ENCODE measurements at places on chromosomes 4 and X. TPM values are rescaled to one million over a fixed set of nuclear protein-coding genes. Genes with fewer than 3 reads are reported as not detected.

DNA sequence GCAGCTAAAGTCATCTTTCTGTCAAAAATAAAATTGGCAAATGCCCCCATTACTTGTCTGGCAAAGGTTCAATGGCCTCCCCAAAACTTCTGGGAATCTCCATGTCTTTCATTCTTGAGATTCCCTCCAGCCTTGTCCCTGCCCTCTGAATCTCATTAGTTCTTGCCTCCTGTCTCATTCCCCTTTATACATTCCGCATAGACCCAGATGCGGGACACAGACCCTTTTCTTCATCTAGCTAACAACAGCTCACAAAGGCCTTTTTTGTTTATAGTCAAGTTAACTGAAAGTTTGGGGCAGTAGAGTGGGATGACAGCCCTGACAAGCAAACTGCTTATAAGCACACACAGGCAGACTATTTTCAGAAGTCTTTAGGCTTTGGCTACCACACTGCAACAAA, 306.1 kb upstream of the FAM241A start:
- no peak for DNase-seq

- no peak for DNase-seq
Observed at GRCh38 chrX:119411959-119412358, 12.8 kb downstream of the SLC25A43 start.

The SERTM2 gene
- not detected for total RNA-seq

The HPGD gene
- total RNA-seq, result 0.45 TPM

GRCh38 chr4:54709400-54709799, 51.6 kb downstream of the KIT start:
- DNase-seq, result peak; percentile 13

The MAGEA8 gene
- not detected for total RNA-seq

DNA sequence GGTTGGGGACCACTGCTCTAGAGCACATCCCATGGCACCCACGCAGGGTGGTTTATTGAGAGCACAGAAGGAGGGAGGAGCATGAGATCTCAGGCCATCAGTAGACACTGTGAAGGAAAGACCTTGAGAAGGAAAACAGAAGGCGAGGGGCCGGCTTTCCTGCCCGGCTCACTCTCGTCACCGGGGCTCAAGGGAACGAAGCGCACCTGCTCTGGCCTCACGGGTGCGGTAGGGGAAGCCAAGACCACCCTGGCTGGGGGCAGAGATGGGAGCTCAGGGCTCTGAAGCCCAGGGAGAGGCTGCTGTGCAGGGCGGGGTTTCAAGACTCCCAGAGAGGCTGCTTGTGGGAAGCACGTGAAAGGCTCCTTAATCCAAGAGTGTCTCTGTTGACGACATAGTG, 105.9 kb downstream of the TNIP2 start:
- no peak for DNase-seq

GRCh38 chr4:175277816-175278215, 359.7 kb downstream of the ADAM29 start:
- DNase-seq, result no peak

DNA sequence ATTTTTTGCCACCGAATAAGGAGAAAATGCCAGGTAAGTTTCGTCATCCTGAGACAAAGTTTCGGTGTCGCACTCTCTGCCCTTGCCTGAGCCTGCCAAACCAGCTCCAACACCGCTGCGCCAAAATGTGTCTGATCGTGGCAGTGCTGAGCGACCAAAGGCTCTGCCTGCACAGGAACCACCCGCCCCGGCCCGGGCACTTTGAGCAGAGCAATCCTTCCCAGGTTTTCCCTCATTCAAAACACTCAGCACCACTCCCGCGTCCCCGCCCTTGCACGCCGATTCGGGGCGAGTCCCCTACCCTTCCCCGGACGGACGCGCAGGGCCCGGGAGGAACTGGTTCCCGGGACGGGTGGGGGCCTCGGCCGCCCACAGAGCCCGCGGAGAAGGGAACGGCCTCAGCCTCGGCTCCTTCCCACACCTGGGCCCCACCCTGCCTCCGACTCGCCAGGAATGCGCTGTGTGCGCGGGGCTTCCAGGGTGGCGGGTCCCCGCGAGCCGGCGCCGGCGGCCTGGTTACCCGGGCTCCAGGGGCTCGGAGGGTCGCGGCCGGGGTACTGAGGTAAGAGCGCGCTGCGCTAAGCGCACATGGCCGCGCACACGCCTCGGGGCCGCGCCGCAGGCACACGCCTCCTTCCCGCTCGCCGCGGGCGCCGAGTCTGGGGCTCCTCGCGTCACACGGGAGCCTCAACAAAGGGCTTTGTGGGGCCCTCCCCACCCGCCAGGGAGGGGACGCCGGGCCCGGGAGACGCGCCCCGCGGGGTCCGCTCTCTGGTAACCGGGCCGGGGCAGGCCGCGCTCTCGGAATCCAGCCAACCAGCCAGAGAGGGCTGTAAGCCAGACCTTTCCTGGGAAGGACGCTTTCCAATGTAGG, at the start of gene C4orf36:
Gene C4orf36 (minus strand): TSS at position 661 of the 874 bp plus-strand sequence. CDS start 902 bp downstream, outside the sequence.
- peak; percentile 31 for DNase-seq

The ARAP2 gene
- total RNA-seq, result not detected

The AWAT2 gene
- total RNA-seq, result not detected

The ANK2 gene
- total RNA-seq, result 163 TPM

DNA sequence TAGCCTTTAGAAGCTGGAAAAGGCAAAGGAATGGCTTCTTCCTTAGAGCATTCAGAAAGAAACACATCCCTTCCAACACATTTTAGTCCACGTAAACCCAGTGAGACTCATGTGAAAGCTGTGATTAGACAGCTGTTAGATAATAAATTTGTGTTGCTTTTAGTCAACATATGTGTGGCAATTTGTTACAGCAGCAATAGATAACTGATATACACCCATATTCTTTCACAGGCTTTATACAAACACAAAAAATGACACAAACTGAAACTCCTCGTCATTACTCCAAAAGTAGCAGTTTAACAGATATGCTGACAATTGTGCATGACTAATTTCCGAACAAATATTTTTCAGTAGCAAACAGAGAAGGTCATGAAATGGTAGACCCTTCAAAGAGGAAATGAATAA, 65.3 kb downstream of the ANTXR2 start:
- DNase-seq, result no peak

DNA sequence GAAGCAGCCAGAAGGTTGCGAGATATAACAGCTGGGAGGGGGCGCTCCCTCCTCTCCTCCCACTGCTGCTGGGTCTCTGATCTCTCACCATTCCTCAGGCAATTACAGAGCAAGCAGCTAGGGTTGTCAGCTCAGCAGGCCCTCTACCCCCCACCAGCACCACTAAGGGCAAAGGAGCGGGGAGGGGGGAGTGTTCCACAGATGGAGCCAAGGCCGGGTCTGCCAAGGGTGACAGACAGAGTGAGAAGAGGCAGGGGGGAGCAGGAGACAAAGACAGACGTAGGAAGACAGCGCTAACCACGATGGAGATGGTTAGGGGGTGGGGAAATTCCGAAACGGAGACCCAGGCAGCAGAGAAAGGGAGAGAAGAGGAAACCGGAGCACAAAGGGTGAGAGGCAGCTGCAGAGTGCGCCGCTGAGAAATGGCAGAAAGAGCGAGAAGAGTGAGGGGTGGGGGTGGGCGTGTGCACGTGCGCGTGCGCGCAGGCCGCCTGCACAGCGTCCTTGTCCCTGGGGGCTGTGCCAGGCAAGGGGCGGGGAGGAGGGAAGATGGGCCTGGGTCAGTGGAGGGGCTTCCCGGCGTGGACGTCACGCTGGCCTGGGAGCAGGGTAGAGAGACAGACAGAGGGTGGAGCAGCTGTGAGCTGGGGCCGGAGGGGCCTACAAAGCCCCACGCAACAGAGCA, 6.9 kb downstream of the L1CAM start:
- no peak for DNase-seq

The GABRG1 gene
- not detected for total RNA-seq

DNA sequence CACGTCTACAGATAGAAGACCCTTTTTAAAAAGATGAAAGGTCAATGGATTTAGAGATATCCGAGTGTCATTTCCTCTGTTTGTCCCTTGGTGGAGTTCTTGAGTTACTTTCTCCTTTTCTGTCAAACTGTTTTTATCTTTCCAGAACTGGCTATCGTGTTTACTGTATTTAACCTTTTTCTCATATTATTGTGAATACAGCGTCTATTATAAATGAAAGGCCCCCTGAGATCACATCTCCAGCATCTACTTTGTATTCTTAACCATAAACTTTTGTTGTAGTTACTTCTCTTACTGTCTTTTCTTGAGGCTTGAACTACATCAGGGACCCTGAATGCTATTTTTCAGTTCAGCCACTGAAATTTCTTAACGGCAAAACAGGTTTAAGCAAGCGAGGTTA, 4.0 kb upstream of the PCDH7 start:
- DNase-seq, result peak; percentile 50

GRCh38 chr4:15254236-15254880, 173.5 kb upstream of the C1QTNF7 start:
- DNase-seq, result no peak

GRCh38 chr4:7434766-7435150, at the start of gene PSAPL1:
PSAPL1 (minus strand) TSS chr4:7434930; CDS start chr4:7434879, 51 bp downstream.
- peak; percentile 5 for DNase-seq

- no peak for DNase-seq
Observed at GRCh38 chrX:44961817-44962607, 89.0 kb downstream of the KDM6A start.

DNA sequence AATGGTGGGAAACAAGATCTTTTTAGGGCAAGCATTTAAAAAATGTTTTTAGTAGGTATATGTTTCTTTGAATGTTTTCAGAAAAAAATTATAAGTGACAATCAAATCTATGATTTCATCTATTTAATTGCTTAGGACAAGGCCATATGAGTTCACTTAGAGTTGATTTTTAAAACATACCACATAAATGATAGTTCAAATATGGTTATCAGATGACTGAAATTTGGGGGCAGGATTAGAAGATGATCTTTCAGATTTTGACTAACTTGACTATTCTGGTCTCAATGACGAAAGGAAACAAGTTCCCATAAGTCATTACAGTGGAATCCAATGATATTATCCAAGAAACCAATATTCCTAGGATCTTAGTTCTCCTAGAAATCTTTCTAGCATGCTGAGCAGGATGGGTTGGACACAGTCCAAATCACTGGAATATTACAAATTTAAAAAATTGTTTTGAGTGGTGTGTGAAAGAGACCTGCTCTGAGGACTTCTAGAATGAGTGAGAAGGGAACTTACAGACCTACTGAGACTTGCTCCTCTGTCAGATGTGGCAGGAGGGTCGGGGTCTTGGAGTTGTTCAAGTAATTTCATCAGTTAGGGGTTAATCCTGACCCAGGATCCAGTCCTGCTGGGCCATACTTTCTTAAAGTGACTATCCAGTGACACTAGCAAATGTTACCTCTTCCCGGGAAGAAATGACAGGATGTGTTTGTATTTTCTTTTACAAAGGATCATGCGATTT, 20.0 kb downstream of the RHOH start:
- no peak for DNase-seq

DNA sequence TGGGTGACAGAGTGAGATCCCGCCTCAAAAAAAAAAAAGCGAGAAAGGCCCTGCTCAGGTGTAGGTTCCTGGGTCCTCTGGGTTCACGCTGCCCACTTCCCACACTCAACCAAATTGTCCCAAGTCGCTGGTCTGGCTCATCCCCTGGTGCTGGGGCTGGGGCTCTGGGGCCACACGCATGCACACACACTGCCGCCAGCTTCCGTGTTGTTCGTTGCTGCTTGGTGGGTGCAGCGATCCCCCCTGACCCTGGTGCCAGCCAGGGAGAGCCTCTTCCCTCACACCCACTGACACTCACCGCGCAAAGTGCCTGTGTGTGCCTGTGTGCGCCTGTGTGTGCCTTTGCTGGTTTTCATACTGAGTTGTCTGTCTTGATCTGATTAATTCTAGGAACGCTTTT, 124.1 kb upstream of the NKX1-1 start:
- DNase-seq, result no peak

DNA sequence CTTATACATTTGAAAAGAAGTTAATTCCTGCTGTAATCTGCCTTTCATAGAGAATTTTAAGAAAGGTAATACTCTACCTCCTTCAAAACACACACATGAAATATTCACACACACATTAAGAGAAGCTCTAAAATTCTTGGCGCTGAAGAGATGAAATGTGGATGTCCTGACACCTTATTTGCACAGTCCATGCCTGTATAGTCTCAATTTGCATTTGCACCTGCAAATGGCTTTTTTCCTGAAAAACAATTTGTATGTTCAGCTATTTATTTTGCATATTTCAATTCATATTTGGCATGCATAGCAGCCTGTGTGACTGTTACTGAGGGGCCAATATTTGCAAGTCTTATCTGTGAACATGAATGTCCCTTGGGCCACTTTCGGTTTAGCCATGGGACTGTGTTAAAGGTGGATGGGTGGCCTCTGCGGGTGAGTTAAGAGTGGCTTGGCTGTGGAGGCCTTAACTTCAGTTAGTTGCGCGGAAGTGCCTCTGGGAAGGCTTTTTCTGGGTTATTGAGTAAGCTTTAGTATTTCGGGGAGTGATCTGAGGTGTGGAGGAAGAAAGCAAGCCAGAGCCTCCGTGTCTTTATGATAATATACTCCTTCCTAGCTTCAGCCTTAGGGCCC, 443.3 kb upstream of the FAT1 start:
- DNase-seq, result no peak

- DNase-seq, result peak; percentile 20
Observed at GRCh38 chrX:24619647-24620046, 27.5 kb downstream of the PCYT1B start.
